Stimulated activated CD8-positive, alpha-beta memory T cell treated with anti-CD3 and anti-CD28 coated beads, Interleukin-15, amount 100 ng/mL, for 24 hours (primary cell): ENCODE measurements at places on chromosomes 7 and 10.
A peak's percentile ranks its signal among the peaks of the same experiment; 100 is the strongest.

DNA sequence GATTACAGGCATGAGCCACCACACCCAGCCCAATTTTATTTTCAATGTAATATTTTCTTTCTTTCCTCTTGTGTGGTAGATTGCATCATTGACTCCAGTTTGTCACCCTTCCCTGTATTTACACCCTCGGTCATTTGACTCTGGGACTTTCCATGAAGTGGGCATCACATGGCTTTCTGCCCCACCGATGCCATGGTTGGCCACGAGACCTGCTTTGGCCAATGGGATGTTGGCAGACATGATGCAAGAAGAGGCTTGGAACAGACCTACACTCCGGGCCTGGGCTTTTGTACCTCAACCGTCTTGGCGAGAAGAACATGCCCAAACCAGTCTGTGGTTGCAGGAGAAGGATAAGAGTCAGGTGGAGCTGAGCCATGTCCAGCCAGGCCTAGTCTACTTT is 38.8 kb upstream of the CACUL1 start:
- DNase-seq: no peak

DNA sequence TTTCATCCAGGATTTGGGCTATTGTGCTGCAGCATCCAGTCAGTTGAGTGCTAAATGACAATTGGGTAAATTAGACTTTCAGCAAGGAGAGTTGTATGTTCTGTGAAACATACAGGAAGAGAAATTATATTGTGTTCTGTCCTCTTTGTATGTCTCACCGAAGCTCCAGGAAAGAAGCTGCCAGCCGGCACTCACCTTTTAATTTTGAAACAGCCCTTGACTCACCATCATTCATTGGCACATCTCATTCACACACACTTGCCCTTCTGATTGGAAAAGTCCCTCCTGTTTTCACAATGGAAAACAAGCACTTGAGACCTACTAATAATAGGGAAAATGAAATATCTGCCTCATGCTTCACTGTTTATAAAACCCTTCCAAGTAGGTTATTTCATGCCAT is 495.6 kb downstream of the RPS24 start:
- no peak for DNase-seq

- no peak for DNase-seq
These were observed 475.6 kb downstream of the PTPRN2 start for GRCh38 chr7:158111906-158112570.

GRCh38 chr10:77711683-77712049 is 74.1 kb upstream of the KCNMA1 start:
- no peak for DNase-seq

DNA sequence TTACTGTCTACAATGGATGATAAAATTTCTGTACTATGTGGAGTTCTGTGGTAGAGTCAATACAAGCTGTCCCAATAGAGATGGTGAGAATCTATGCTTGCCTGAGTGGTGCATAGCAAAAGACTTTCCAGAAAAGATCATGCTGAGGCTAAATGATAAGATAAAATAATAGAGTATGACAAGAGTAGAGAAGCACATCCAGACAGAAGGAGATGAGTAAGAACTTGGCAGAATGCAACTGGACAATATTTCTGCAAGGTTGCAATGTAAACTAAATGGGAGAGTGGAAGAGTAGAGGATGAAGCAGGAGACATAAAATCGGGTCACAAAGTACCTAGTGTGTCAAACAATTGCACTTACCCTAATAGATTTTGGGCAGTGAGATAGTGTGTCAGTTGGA is 347.6 kb downstream of the MDFIC start:
- DNase-seq: no peak

- no peak for DNase-seq
These were observed at the start of gene CREB5 for GRCh38 chr7:28411876-28412662. Gene CREB5 (plus strand): TSS chr7:28412518. CDS start chr7:28412915, 397 bp downstream.

DNA sequence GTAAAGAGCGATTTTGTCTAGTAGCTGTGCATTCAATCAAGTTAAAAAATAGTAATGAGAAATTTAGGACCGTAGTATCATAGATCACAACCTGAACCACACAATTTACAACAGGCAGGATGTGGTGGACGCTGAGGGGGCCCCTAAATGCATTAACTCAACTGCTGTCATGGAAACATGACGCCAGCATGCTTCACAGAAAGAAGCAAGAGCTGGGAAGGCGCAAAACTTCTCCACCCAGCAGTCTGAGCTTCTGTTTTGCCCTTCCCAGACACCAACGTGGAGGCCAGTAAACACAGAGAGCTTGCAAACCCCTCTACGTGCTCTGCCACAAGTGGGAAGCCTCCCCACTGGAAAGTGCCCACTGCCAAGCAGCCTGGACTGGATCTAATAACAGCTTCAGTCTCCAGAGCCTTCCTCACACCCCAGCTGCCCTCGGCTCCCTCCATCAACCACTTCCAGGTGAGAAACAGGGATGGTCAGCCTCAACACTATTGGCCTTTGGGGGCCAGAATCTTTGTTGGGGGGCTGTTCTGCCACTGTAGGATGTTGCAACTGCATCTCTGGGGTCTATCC is 151.8 kb downstream of the SFMBT2 start:
- no peak for DNase-seq

- no peak for DNase-seq
These were observed 90.8 kb downstream of the DNAJB9 start for GRCh38 chr7:108660465-108660864.

DNA sequence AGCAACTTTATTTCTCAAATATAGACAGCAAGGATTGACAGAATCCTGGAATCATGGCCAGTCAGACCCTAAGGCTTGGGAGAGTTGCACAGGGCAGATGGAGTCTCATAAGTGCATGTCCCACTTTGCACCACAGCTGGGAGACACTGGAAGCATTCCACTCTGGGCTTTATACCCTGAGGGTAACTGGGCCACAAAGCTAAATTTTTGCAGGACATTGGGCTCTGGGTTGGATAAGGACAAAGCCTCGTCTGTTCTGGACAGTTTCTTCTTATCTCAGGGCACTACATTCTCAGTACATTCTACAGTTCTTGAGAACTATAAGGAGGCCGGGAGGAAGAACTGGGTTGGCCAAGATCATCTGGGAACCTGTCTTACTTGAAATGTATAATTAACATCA is 158.3 kb upstream of the IGFBP3 start:
- no peak for DNase-seq

GRCh38 chr7:144821067-144821466 is 14.8 kb downstream of the TPK1 start:
- DNase-seq: no peak

GRCh38 chr10:29790207-29790606 is 155.4 kb upstream of the SVIL start:
- no peak for DNase-seq

DNA sequence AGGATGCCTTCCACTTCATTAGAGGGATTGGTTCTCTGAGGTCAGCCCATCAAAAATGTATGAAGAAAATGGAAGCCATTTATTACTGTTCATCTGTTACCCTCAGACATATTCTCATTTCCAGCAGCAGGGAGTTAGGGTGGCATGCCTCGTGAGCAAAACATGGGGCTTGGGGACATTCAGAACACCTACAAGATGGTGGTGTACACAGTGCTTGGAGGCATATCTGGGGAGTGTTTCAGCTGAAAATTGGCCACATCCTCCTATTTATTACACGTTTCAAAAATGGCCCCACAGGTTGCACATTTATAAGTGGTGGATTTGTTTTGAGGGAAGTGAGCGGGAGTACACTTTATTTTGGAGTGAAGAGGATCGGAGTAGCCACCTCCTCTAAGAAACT is 93.4 kb downstream of the SPAG6 start:
- no peak for DNase-seq

- DNase-seq: peak; percentile 24
These were observed 399 bp downstream of the FHIP2A start for GRCh38 chr10:114821915-114822443.

DNA sequence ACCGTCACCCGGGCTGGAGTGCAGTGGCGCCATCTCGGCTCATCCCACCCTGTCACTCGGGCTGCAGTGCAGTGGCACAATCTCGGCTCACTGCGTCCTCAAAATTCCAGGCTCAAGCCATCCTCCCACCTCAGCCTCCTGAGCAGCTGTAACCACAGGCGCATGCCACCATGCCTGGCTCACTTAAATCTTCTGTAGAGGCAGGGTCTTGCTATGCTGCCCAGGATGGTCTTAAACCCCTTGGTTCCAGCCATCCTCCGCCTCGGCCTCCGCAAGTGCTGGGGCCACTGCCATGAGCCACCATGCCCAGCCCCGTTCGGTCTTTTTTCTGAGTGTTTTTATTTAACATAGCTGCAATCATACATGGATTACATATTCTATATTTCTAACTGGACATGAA is 30.6 kb downstream of the ZFAND2A start:
- no peak for DNase-seq

- no peak for DNase-seq
These were observed 73.6 kb downstream of the EPC1 start for GRCh38 chr10:32273336-32273735.

GRCh38 chr7:35752742-35753141 is 48.1 kb upstream of the SEPTIN7 start:
- no peak for DNase-seq

DNA sequence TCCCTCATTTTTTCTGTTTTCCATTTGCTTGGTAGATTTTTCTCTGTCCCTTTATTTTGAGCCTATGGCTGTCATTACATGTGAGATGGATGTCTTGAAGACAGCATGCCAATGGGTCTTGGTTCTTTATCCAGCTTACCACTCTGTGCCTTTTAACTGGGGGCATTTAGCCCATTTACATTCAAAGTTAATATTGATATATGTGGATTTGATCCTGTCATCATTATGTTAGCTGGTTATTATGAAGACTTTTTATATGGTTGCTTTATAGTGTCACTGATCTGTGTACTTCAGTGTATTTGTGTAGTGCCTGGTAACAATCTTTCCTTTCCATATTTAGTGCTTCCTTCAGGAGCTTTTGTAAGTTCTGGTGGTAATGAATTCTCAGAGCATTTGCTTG is 89.3 kb upstream of the UNC5B start:
- no peak for DNase-seq

GRCh38 chr7:124856299-124856888 is 73.2 kb downstream of the POT1 start:
- DNase-seq: no peak

DNA sequence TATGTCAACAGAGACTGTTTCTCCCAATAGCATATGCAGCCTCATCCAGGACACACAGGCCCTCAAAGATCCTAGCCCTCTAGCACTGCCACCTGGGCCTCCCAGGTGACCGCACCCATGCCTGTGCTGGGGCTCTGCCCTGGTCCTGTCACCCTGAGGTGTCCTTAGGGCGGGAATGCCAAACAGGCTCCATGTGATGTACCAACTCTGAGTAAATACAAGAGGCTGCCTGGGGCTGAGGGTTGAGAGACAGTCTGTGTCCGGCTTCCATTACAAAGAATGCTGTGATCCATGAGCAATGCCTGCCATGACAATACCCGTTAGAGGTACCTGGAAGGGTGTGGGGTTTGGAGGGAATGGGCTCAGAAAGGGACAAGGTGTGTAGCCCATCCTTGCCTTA is 83.0 kb upstream of the KAT6B start:
- no peak for DNase-seq

- DNase-seq: no peak
These were observed 439.7 kb upstream of the IGFBP3 start for GRCh38 chr7:46360811-46361210.

DNA sequence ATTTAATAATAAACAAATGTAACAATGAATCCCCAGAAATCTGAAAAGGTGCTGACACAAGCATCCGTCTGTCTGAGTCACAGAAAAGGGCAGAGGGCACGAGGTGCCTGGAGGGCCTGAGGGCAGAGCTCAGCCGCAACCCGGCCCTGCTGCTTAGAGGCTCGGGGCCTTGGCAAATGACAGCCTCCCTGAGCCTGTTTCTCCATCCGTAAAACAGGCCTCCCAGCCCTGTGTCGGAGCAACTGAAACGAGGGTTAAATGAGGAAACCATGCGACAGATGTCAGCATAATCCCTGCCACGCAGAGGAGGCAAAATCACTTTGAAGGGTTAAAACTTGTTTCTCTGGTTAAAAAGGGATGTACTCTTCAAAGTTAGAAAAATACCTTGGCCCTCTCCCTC is 24.9 kb downstream of the NUDT1 start:
- no peak for DNase-seq
